Tibial nerve (tissue), 4 donors: ENCODE measurements at places on chromosomes 3 and 15. TPM values are rescaled to one million over a fixed set of nuclear protein-coding genes. Genes with fewer than 3 reads are reported as not detected.

The SH2D7 gene
- total RNA-seq: not detected

The TRPM1 gene
- not detected for total RNA-seq

DNA sequence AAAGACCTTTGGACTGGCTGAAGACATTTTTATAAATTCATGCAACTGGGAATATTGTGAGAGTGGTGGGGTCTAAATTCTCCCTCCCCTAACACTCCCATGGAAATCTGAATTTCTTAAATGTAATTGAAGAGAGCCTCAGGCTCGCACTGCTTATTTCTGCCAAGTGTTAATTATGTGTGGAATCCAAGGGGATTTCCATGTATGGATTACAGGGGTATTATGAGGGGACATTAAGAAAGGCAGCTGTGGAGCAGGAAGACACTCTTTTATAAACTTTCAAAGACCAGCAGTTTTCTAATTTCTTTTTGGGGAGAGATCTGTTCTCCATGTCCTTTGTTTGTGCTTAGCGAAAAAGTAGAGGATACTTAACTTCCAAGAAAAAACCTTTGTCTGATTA is 152.1 kb upstream of the TBL1XR1 start:
- no peak for DNase-seq

DNA sequence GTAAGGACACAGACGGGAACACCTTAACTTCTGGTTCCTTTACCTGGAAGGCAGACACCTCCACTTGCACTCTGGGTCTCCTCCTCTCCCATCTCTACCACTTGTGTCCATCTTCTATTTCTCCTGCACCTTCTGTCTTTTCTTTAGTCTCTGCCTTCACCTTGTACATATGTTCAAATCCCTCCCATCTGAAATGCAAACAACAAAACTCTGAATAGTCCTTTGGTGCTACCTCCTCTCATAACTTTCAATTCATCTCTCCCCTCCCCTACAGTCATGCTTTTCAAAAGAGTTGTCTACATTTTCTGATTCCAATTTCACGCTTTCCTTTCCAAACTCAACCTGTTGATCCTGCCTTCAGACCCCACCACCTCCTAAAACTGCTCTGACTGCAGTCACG is 5.3 kb upstream of the CRABP1 start:
- DNase-seq: no peak

GRCh38 chr3:192108820-192109219 is 618.5 kb downstream of the FGF12 start:
- DNase-seq: no peak

DNA sequence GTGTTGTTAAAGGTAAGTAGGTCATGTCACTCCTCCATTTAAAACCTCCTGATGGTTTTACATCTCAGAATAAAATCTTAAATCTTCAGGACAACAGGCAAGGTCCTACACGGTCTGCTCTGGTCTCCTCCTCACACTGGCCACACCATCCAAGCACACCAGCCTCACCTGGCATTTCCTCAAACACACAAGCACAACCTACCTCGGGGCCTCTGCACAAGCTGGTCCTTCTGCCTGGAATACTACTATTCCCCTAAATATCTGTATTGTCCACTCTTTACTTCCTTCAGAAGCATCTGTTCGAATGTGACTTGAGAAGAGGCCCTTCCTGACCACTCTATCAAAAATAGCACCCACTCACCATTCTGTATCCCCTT is 1.8 kb downstream of the GORASP1 start:
- no peak for DNase-seq

GRCh38 chr3:143083781-143084180 is 35.8 kb upstream of the CHST2 start:
- no peak for DNase-seq

- DNase-seq: peak; percentile 11
These were observed 25.2 kb downstream of the PLXNB1 start for GRCh38 chr3:48404440-48405342.

DNA sequence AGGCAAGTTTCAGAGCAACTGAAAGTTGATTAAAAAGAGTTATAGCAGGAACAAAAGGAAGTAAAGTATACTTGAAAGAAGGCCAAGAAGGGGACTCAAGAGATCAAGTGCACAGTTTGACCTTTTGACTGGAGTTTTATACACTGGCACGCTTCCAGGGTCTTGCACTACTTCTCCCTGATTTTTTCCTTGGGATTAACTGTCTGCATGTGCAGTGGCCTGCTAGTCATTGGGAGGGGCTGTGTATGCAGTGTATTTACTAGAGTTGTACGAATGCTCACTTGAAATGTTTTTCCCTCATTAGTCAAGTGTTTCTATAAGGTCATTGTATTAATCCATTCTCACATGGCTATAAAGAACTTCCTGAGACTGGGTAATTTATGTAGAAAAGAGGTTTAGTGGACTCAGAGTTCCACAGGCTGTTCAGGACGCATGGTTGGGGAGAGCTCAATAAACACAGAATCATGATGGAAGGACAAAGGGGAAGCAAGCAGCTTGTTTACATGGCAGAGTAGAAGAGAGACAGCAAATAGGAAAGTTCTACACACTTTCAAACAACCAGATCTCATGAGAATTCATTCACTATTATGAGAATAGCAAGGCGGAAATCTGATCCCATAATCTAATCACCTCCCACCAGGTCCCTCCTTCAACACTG is 571.8 kb downstream of the ZPLD1 start:
- DNase-seq: no peak

GRCh38 chr3:149959443-149959842 is 11.3 kb downstream of the PFN2 start:
- no peak for DNase-seq

DNA sequence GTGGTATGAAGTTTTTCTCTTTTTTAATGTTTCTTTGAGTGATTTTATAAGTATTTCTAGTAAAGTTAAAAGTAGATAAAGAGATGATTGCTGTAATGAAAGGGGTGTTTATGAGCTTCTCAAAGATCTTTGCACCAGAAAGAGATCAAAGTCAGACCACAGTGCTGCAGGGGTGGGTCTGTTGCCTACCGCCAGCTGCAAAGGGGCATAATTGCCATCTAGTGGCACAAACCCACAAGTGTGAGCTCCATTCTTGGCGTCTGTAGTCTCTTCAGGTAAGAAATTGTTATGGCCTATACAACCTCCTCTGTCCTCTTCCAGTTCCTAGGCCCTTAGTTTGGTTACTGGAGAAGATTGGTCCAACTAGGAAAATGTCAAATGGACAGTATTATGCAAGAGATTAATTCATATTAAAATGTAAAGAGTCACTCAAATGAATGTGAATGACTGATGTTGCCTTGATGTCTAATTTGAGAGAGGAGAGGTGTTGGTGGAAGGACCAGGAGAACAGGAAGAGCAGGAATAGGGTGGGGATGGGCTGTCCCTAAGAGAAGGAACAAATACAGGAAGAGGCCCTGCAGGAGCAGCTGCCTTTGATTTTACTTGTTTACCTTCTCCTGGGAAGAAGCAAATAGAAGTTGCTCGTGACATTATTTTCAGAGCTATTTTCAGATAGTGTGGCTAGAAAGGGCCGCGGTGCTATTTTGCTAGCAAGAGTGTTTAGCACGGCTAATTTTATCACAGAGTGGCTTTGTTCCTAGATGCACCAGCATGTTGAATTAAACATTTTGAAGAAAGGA is 53.0 kb upstream of the GSK3B start:
- no peak for DNase-seq

DNA sequence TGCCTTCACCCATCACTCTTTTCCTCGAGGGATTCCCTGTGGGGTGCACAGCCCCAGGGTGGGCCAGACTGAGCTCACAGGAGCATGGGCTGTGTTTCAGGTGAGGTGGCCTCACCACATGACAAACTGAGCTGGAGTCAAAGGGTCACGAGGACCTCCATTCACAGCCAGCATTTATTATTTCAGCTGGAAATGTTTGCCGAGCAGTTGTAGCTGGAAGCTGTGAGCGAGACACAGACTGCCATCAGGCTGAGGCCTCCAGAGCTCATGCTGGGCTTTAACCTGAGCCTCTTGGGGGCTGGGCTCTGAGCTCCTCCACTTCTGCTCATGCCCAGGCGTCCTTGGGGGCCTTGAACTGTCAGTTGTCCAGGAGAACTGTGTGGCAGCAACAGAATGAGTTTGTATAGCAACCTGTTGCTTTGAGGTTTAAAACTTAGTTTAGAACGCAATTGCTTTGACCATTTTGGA is 57.5 kb downstream of the FLNB start:
- DNase-seq: no peak

- no peak for DNase-seq
These were observed 7.1 kb downstream of the TEX264 start for GRCh38 chr3:51678186-51678585.

DNA sequence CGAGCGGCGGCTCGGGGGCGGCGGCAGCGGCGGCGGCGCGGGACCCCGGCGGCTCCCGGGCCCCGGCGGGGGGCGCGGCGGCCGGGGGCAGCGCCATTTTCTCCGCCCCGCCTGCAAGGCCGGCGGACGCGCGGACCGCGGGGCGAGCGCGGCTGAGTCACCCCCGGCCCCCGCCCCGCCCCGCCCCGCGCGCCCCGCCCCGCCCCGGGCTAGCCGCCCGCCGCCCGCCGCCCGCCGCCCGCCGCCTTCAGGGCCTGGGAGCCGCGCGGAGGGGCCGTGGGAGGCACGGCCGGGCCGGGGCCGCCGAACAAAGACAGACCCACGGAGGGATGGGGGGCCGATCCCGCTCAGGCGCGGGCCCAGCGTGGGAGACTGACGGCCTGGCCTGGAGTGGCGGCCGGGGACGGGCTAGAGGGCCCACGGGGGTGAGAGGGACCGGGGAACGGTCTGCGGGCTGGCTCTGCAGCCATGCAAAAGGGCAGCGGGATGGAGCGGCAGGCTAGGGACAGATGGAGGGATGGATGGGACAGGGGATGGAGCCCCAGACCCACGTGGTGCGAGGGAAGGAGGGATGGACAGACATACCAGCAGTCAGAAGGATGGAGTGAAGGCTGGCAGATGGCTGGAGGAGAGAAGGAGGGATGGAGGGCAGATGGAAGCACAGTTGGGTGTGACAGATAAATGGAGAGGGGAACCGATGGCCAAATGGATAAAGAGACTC is at the start of gene EIF4E3:
Gene EIF4E3, minus strand, starts transcription at position 132 of the 721 bp plus-strand sequence. Its CDS starts 35 bp downstream, at position 97.
- no peak for DNase-seq

GRCh38 chr3:28940530-28940929 is 340.3 kb upstream of the RBMS3 start:
- DNase-seq: no peak

DNA sequence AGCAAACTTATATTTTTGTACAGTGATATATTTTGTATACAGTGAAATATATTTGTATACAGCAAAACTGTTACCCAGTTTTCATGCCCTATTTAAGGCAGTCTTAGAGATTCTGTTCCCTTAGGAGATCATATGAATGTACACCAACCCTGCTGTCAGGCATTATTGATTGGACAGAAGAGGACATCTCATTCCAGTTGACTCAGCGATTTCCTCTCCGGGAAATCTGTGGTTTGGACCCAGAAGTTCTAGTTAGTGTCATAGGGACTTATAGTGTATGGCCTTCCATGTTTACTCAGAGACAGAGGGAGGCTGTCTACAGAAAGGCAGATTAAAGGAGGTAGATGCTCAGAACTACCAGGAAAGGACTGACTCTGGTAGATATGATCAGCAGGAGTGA is 318.8 kb upstream of the KCNMB2 start:
- no peak for DNase-seq

DNA sequence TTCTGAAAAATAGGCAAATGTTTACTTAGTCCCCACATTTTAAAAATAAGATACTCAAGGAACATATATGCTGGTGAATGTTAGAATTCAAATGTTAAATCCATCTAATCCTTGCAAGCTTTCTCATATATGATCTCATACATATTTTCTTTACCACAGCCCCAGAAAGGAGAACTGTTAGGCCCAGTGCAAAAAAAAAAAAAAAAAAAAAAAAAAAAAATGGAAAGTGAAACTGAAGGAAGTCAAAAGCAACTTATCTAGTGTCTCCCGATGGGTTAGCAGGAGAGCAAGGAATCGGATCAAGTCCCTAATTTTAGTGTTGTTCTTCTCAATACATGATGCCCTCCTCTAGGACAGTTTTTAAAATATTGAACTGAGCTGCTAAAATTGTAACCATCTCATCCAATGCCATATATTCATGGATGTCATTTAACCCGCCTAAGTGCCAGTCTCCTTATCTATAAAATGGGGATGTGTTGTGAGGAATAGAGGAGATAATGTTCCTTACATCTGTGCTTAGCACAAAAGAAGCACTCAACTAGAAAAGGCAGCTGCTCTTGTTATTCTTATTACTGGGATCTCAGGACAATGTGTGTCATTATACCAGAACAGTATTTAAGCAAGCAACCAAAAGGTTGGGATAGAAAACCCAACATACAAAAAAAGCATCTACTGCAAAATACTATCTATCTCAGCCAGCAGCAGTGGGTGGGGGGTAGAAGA is 279.7 kb downstream of the MAGI1 start:
- no peak for DNase-seq

DNA sequence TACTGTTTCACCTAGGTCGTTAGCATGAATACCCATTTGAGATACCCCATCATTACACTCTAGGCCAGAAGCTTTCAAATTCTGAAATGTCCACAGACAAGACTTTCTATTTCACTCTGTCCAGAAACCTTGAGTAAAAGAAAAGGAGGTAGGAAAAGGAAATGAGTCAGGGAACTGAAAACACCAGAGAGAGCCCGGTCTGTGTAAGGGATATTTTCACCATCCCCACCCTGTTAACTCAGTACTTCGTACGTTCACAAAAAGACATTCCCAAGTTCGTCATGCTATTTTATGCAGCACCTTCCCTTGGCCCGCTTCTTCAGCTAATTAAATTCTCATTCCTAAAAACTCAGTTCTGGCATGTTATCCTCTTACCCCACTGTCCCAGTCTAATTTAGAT is 89.4 kb upstream of the SOX2 start:
- DNase-seq: no peak

DNA sequence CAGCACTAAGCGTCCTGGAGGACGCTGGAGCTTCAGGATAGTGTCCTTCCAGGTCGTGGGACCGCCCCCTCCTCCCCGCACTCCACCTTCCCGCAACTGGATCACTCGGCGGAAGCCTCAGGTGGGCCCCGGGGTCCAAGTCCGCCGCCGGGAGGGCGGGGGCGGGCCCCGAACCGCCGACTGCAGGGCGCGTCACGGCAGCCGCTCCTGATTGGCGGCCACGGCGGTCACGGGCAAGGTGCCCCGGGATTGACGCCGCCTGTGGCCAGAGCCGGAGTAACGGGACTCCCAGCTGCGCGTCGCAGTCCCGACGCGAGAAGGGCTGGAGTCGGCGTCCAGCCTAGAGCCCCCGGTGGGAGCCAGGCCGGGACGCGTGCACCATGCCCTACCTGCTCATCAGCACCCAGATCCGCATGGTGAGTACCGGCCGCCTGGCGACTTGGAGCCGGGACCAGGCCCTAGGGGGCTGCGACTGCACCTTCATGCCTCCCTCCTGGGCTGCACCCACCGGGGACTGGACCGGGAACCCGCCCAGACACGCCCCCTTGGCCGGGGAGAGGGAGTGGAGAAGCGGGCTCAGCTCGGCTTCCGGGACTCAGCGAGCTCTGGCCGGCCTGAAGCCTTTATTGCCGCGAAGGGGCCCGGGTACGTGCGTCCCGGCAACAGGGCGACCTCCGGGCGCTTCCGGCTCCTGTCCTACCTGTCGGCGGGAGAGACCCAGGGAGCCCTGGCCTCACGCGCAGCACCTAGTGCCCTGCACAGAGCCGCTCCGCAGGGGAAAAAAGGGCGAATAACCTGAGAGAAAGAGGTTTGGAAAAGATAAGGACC is at the start of gene GCHFR:
Gene GCHFR, plus strand, starts transcription at position 268 of the 828 bp plus-strand sequence. Its CDS starts 113 bp downstream, at position 381.
- peak; percentile 56 for DNase-seq

- no peak for DNase-seq
These were observed 140.0 kb downstream of the GADL1 start for GRCh38 chr3:30754426-30754825.
